ENCODE measurements at places on chromosomes 12 and 14.

GRCh38 chr14:73764406-73765280 is 50.5 kb upstream of the PNMA1 start:
- no peak for DNase-seq

DNA sequence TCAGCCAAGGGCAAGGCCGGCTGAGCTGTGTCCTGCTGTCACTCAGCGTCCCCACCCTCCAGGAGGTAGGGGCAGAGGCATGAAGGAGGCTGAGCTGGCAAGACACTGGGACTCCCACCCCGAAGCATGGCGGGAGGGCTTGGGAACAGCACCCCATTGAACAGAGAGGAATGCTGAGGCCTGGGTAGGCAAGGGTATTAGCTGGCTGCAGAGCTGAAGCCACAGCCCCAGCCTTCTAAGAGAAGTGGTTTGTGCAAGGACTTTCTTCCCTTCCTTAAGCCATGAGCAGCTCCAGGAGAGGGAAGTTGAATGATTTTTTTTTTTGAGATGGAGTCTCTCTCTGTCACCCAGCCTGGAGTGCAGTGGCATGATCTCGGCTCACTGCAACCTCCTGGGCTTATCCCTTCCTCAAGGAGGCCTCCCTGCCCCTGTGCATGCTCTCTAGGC is 6.6 kb upstream of the CFAP73 start:
- no peak for DNase-seq

GRCh38 chr12:26195250-26195640 is at the start of gene SSPN:
SSPN (plus strand) TSS chr12:26195573; CDS start chr12:26195673, 100 bp downstream.
- DNase-seq = no peak

GRCh38 chr12:81212996-81213696 is 135.3 kb downstream of the ACSS3 start:
- no peak for DNase-seq

DNA sequence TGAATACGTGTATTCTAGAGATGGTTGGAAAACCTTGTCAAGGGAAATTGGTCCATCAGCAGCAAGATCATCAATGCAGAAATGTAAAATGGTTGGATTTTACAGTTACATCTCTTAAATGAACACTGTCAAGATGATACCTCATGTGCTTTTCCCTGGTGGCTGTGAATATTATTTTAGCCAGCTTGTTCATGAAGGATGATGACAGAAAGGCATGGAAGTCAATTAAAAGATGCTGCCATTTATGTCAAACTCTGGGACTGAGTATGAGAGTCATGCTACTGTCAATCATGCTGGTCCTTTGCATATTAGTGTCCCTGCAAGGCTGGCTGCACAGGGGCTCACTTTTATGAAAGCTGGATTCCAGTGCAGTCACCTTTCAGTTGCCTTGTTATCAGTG is 10.3 kb upstream of the RERG start:
- no peak for DNase-seq

DNA sequence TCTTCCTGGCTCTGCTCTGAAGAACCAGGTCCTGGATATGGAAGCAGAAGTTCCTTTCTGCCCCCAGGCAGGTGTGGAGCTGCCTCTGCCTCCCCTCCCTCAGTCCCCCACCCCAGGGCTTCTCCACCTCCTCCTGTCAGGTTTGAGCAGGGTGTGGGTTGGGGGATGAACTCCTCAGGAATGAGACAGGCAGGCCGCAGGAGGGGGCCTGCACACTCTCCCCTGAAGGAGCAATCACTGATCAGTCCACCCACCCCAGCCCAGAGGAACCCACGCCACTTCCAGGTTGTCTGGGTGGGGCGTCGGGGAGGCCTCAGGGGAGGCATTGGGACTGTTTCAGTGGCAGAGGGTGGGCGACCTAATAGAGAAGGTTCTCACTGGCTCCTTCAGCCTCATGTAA is 26.6 kb downstream of the FAIM2 start:
- DNase-seq = no peak

- no peak for DNase-seq
These were observed 78.9 kb upstream of the CISTR start for GRCh38 chr12:53830631-53831030.

- no peak for DNase-seq
These were observed 75.3 kb upstream of the CEP83 start for GRCh38 chr12:94534774-94535509.

GRCh38 chr14:80653956-80654355 is 287.6 kb downstream of the CEP128 start:
- DNase-seq = no peak

- DNase-seq = no peak
These were observed 155.0 kb upstream of the RTL1 start for GRCh38 chr14:101058571-101058970.

- DNase-seq = no peak
These were observed 10.6 kb upstream of the DRAM1 start for GRCh38 chr12:101866615-101867373.

- no peak for DNase-seq
These were observed 199.6 kb downstream of the CHST11 start for GRCh38 chr12:104656383-104656782.

GRCh38 chr12:26810330-26810729 is 22.7 kb downstream of the ITPR2 start:
- no peak for DNase-seq

GRCh38 chr14:75747899-75748298 is 86.9 kb downstream of the TTLL5 start:
- no peak for DNase-seq

GRCh38 chr12:34286934-34287333 is 264.6 kb downstream of the ALG10 start:
- DNase-seq = no peak

DNA sequence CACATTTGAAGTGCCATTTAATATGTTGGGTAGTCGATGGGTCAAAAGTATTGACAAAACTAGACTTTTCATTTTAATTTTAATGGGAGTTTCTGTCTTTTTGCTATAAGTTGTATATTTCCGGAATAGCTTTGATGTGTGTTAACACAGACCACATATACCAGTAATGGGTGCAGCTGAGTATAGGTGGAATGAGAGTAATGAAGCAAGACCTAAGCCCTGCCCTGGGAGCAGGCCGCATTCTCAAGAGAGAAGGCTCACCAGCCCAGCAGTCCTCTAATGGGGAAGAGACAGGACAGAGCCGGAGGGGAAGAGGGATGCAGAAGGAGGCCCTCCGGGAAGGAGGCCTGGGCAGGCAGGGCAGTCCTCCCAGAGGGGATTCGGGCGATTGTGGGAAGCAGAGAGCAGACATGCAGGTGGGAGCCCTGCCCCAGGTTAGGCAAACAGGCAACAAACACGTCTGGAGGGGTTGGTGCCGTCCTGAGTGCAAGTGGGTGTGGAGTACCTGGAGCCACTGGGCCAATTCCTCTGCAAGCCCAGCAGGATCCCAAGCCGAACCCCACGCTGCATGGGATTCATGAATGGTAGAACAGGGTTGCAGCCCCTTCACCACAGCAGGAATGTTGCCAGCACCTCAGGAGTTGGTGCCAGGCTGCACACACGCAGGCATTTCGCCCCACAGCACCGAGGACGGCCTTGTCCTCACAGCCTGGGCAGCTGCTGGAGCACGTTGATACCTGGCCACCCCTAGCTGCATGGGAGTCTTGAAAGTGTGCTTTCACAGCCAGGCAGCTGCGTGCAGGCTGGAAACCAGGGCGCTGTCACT is 7.8 kb downstream of the CKB start:
- no peak for DNase-seq

GRCh38 chr14:69320581-69321365 is 60.8 kb downstream of the GALNT16 start:
- DNase-seq = no peak
